Thyroid gland (tissue), 4 donors: ENCODE measurements at places on chromosomes 2 and 18. TPM values are rescaled to one million over a fixed set of nuclear protein-coding genes. Genes with fewer than 3 reads are reported as not detected.

ALPG gene
- not detected for total RNA-seq

GRCh38 chr2:69390471-69390870 is 3.4 kb upstream of the GFPT1 start:
- H3K4me1 ChIP-seq = peaks cover 3% of the 10 kb centered on the region
- no peak for DNase-seq
- H3K36me3 ChIP-seq = peaks cover 10% of the 10 kb centered on the region
- no peaks in the 10 kb centered on the region for H3K27me3 ChIP-seq
- no peak overlapping the region for H3K27ac ChIP-seq

DNA sequence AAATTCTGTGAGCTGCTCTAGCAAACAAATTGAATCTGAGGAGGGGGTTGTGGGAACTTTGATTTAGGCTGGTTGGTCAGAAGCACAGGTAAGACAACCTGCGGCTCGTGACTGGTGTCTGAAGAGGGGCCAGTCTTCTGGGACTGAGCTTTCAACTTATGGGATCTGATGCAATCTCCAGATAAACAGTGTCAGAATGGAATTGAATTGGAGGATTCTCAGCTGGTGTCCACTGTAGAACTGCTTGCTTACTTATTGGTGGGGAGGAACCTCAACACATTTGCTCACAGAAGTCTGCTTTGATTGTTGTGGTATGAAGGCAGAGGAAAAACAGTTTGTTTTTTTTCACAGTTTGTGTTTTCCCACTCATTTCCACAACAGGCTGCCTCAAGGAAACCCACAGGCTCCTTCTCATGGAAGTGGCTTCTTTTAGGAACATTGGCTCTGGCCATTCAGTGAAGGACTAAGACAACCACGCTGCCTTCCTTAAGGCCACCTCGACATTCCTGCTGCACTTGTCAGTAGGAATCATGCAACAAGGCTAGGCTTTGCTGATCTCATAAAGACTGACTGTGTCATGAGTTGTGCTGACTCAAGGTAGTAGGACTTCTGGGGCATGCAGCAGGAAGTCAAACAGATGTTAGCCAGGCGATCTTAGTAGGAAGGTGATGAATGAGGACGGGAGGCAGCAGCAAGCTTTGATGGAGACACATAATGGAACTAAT is 104.7 kb downstream of the TSN start:
- H3K4me3 ChIP-seq = no peak overlapping the region
- H3K27ac ChIP-seq = no peak overlapping the region
- H3K4me1 ChIP-seq = no peaks in the 10 kb centered on the region
- H3K27me3 ChIP-seq = no peaks in the 10 kb centered on the region
- no peaks in the 10 kb centered on the region for H3K36me3 ChIP-seq
- no peak for DNase-seq

DNA sequence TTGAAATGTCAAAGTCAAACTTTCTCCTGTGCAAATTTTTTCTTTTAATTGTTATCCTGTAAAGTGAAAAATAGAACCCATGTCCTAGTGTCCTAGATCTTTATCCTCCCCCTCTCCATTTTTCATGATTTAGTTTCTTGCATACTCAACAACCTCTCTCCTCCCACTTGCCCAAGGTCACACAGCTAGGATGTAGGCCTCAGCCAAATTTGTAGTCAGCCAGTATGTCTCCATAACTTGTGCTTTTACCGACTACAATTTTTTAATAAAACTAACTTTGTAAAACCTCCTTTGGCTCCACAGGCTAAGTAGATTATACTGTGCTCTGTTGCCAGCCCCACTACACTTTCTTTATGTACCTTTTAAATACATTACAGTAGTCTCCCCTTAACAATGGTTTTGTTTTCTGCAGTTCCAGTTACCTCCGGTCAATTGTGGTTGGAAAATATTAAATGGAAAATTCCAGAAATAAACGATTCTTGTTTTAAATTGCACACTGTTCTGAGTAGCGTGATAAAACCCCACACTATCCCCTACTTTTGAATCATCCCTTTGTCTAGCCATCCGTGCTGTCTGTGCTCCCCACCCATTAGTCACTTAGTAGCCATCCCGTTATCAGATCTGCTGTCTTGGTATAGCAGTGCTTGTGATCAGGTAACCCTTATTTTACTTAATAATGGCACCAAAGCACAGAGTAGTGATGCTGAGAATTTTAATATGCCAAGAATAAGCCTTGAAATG is 22.8 kb downstream of the GULP1 start:
- no peaks in the 10 kb centered on the region for H3K36me3 ChIP-seq
- no peaks in the 10 kb centered on the region for H3K27me3 ChIP-seq
- no peak overlapping the region for H3K4me3 ChIP-seq
- no peak overlapping the region for H3K27ac ChIP-seq
- DNase-seq = no peak
- H3K4me1 ChIP-seq = no peaks in the 10 kb centered on the region

DNA sequence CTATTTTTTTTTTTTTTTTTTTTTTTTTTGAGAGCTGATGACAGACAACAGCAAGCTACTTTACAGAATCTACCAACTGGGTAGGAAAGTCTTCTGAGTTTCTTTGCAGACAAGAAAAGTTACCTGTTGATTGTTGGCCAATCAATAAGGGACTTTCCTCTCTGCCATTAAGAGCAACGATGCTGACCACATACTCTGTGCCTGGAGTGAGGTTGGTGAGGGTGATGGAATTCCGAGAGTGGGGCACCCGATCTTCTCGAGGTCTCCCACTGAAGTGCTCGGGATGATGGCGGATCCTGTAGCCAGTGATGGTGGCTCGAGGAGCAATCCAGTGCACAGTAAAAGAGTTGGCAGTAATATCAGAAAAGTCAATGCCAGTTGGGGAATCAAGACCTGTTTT is 49.3 kb downstream of the FN1 start:
- H3K4me1 ChIP-seq = no peaks in the 10 kb centered on the region
- no peak overlapping the region for H3K4me3 ChIP-seq
- no peak overlapping the region for H3K27ac ChIP-seq
- no peak for DNase-seq

SLC25A52 gene
- total RNA-seq = not detected
